Caco-2 (cell line): ENCODE measurements at places on chromosomes 3 and 15.

GRCh38 chr3:139945386-139945785 is 10.4 kb downstream of the CLSTN2 start:
- no peak for DNase-seq

DNA sequence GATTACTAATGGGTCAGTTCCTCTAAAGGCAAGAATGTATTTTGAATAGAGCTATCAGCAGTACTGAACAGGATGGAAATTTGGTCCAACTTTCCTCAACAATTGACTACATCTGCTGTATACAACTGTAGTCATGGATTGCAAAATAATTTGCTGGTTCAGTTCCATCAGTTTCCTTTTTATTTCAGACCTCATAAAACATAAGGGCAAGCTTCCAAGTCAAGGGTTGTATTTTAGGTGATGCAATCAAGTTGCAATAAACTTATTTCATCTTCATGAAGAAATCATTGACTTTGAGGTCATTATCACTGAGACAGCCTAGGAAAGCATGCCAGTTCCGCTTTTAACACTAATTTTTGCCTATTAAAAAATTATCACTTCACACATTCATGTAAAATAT is 90.4 kb upstream of the TSEN2 start:
- DNase-seq: no peak

DNA sequence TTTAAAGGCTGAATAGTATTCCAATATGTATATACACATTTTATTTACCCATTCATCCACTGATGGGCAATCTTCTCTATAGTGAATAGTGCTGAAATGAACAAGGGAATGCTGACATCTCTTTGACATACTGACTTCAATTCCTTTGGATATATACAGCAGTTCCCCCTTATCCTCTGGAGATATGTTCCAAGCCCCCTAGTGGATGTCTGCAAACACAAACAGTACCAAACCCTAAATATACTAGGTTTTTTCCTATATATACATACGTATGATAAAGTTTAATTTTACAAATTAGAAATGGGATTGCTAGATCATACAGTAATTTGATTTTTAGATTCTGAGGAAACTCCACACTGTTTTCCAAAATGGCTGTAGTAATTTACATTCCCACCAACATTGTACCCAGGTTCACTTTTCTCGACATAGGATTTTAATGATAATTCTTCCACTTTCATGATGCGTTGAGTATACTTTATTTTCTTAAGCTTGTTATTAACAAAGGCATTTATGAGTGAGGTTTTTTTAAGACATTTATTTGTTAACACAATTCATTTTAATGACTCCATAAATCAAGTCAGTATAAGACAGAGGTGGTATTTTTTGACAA is 38.2 kb downstream of the VPS13C start:
- DNase-seq: no peak

DNA sequence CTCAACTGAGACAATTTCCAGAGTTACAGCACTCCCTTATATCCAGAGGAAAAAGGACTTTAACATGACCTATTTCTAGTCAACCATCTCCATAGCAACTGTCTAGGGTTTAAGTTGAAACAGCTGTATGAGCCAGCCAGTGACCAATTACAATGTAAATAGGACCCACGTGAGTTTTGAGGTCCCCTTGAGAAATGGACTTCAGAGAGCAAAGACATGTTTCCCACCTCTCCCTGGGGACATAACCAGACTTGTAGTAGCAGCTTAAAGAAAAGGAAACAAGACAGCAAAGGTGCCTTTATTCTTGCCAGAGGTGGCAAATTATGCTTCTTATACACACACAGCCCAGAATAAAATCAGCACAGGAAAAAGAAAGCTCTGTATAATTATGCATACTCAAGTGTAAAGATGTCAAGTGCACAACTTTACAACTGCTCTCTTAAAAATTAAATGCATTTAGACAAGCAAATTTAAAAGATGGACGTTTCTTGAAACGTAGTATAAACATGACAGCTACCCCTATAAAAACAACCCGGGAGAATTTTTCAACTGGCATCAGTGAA is 40.2 kb downstream of the SUMF1 start:
- DNase-seq: no peak

DNA sequence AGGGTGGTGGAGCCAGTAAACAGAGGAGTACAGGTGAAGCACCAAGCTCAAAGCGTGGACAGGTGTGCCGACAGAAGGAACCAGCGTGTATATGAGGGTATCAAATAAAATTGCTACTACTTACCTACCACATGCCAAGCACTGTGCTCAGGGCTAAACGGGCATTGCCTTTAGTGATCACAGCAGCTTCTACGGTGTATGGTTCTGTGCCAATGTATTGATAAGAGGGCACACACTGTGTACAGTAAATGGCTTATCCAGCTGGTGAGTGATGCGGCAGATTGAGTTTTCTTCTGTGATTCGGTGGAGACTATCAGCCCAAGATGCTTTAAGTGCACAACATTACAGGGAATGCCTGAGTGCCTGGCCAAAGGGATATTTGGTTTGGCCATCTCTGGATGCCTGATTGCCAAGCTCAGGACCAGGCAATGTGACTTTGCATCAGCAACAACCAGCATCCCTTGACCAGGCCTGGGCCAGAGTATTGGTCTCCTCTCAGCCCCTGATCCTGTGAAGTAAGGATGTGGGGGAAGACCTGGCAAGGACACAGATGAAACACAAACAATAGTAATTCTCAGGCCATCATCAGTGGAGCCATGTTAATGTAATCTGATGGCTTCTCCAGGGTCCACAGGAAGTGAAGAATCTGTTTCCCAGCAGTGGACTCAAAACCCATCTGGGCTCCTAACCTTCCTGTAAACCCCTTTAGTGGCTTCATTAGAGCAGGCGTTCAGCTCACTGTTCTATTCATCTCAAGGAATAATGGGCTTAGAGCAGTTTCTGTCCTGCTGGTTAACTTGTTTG is 14.1 kb downstream of the STARD5 start:
- no peak for DNase-seq

DNA sequence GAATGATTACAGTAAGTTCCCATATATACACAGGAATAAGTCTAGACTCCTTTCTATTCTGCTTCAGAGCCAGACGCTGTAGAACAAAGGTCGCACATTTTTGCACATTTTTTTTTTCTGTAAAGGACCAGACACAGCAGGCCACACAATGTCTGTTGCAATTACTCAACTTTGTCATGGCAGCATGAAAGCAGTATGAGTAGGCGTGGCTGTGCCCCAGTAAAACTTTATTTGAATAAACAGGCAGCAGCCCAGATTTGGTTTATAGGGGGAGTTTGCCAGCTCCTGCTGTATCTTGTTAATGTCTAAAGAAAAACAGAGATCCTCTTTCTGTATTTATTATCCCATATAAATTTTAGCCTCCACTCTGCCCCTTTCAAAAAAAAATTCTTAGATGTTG is 708.3 kb downstream of the FHIT start:
- DNase-seq: no peak

GRCh38 chr15:48795901-48796300 is 15.0 kb downstream of the CEP152 start:
- no peak for DNase-seq

DNA sequence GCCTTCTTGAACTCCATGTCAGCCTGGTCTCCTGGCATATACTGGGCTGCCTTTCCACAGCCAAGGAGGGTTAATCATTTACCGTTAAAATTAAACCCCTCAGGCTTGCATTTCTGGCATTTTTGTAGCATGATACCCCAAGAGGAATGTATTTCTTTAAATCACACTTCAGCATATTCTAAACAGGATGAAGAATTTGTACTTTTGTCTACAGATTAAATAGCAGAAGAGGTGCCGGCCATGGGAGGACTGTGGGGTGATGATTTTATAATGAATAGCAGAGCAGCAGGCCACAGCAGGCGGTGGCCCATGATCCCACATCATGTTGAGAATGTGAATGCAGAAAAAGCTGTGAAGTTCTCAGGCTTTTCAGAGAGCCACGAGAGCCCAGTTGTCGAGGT is 90.2 kb downstream of the ARNT2 start:
- peak; percentile 42 for DNase-seq

- no peak for DNase-seq
Measured at GRCh38 chr3:151839313-151839631, 25.4 kb downstream of the AADAC start.

DNA sequence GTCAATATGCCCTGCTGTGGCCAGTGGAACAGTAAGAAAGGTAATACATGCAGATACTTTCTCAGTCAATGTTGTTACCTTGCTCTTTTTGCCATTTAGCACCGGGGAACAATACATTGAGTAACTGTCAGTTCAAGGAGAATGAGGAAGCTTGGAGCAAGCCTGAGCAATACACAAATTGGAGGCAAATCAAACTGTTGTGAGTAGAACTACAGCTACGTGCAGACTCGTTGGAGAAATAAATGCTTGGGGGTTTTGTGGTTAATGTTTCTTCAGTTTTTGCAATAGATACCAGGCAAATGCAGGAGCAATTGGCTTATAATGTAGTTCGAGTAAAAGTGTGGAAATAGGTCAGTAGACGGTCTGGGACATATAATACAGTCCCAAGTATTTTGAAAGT is 587.3 kb upstream of the ROBO1 start:
- no peak for DNase-seq

- DNase-seq: no peak
Measured at GRCh38 chr15:31155151-31155550, 53.6 kb upstream of the TRPM1 start.

- DNase-seq: no peak
Measured at GRCh38 chr15:76114561-76114960, 54.8 kb downstream of the TMEM266 start.

- DNase-seq: no peak
Measured at GRCh38 chr3:17552351-17552750, 190.1 kb downstream of the TBC1D5 start.

- DNase-seq: no peak
Measured at GRCh38 chr3:41288785-41289184, 89.5 kb downstream of the CTNNB1 start.

DNA sequence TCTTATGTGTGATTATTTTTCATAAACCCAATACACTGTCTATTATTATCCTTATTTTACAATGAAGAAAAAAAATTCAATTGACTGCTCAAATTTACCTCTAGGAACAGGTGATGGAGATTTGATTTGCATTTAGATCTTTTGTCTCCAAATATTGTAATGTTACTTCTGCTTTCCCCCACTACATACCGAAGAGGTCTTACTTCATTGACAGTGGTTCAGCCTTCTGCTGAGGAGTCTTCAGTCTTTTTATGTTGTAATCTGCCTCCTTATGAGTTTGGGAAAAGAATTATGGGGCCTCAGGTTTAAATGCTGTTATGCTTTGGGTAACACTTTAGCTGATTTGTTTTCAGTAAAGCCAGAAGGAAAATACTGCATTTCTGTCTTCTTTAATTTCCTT is 199.5 kb downstream of the LPP start:
- DNase-seq: no peak

- no peak for DNase-seq
Measured at GRCh38 chr15:26223720-26224119, 360.6 kb upstream of the ATP10A start.

- no peak for DNase-seq
Measured at GRCh38 chr3:38755130-38755529, 60.9 kb downstream of the SCN10A start.

GRCh38 chr3:158508481-158508880 is 62.5 kb upstream of the MLF1 start:
- no peak for DNase-seq

GRCh38 chr3:162213196-162213595 is 716.6 kb downstream of the OTOL1 start:
- DNase-seq: no peak

GRCh38 chr15:66897971-66898370 is 167.4 kb upstream of the SMAD3 start:
- DNase-seq: no peak

- no peak for DNase-seq
Measured at GRCh38 chr3:61783993-61784718, 222.8 kb downstream of the PTPRG start.

GRCh38 chr15:29959384-29960137 is 123.2 kb upstream of the GOLGA8J start:
- DNase-seq: no peak

DNA sequence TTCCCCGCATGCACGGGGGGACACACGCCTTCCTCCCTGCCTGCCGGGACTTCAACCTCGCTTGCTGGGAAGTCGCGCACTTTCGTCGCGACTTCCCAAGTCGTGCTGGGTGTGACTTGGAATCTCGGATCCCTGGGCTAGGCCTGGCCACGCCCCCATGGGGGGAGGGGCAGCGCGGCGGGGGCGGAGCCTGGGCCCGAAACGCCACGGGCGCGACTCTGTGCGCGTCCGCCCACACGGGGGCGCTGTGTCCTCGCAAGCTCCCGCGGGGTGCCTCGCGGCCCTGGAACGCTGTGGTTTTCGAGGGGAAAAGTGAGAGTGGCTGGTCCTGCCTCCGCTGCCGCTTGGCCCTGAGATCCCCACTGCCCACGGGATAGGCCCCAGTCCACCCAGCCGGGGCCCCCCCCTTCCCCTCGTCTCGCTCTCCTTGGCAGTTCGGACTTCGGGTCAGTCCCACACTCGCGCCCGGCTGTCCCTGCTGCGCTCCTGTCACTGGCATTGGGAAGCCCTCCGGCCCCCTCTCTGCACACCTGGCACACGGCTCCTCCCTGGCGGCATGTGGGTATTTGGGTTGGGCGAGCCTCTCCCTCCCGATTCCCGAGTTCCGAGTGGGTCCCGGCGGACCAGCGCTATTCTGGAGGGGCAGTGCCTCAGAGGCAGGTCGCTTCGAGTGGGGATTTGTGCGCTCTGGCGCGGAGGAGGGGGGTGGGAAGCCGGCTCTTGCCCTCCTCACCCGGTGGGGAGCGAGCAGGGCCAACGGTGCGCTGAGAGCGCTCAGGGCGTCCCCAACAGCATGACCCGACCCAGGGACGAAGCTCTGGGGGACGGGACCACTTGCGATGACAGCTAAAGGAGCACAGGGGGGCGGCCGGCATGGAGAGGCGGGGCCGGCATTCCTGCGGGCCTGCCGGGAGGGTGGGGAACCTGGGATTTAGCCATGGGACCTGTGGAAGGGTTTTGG is 23.6 kb downstream of the SEC61A1 start:
- no peak for DNase-seq

- DNase-seq: peak; percentile 88
Measured at GRCh38 chr3:49013738-49014660, 4.4 kb downstream of the DALRD3 start.
